T1000 (cell line): ENCODE measurements at places on chromosomes 11 and 22.

- DNase-seq = no peak
Measured at GRCh38 chr22:46687048-46687444, 51.0 kb downstream of the CERK start.

DNA sequence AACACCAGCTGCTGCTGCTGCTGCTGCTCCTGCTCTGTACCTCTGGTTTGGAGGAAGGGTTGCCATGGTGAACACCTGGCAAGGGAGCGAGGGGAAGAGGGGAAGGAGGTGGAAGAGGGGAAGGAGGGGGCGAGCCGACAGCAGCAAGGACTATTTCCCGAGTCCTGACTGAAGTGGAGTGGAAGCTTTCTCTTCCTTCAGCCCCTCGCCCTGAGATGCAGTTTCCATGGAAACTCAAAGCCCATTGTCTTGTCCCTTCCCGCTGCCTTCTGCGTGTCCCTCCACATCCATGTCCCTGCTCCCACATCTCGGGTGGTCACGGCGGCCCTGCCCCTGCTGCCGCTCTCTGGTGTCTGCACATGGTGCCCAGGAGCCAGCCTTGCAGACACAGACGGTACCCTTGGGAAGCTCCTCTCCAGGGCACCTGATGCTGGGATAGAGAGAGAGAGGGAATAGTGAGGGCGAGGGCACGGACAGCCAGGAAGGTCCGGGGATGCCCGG is 28.6 kb downstream of the FAM83F start:
- DNase-seq = no peak

GRCh38 chr11:10366568-10367331 is 61.9 kb downstream of the ADM start:
- peak; percentile 64 for DNase-seq

DNA sequence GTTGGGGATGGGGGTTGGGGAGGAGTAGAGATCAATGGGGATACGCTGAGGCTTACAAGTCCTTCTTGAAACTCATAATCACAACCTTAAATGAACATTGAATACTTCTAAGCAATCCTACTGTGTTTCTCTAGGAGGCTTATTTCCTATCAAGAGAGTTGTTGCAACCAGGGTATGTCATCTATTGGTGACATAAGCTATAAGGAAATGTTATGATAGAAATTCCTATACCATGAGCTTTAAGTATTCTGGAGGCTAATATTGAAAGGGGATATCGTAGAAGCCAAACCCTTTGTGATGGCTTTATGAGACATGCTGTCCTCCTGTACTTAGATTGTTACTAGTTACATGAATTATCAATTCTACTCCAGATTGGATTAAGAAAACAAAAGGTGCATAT is 72.9 kb downstream of the DKK3 start:
- DNase-seq = no peak

DNA sequence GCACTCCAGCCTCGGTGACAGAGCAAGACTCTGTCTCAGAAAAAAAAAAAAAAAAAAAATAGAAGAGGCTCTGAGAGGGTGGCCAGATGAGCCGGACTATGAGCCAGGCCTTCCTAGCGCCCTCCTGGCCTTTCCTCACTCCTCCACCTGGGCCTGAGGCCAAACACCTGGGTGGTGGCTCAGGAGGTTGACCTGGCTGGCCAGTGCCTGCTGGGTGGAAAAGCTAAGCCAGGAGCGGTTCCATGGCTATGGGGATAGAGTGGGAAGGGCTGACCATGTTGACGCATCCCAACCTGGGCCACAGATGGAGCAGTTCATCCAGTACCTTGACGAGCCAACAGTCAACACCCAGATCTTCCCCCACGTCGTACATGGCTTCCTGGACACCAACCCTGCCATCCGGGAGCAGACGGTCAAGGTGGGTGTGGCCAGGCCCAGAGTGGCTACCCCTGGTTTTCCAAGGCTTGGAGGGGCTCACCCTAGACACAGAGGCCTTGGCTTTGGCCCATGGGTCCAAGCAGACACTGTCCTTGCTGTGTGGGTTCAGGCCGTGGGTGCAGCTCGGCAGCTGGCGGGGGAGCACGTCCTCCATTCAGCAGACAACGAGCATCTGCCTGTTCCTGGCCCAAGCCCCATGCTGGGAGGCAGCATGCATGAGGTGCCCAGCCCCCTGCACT is 7.6 kb downstream of the SCYL1 start:
- DNase-seq = no peak

DNA sequence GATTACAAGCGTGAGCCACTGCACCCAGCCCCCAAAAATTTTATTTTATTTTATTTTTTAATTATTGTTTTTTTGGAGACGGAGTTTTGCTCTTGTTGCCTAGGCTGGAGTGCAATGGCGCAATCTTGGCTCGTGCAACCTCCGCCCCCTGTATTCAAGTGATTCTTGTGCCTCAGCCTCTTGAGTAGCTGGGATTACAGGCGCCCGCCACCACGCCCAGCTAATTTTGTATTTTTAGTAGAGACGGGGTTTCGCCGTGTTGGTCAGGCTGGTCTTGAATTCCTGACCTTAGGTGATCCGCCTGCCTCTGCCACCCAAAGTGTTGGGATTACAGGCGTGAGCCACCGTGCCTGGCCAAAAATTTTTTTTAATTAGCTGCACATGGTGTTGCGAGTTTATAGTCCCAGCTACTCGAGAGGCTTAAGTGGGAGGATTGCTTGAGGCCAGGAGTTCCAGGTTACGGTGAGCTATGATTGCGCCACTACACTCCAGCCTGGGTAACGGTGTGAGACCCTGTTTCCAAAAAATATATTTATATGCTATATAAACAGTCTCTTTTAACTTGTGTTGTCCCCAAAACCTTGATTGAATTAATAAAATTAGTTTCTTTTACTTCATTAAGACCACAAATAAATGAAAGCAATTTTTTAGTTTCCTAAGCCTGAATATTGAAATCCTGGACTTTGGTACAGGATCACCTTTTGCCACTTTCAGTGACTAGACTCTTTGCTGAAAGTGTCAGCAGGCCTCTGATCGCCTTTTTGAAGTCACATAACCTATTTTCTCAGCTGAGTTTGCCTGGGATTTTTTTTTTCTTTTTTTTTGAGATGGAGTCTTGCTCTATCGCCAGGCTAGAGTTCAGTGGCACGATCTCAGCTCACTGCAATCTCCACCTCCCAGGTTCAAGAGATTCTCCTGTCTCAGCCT is 16.2 kb downstream of the ATG13 start:
- DNase-seq = no peak

DNA sequence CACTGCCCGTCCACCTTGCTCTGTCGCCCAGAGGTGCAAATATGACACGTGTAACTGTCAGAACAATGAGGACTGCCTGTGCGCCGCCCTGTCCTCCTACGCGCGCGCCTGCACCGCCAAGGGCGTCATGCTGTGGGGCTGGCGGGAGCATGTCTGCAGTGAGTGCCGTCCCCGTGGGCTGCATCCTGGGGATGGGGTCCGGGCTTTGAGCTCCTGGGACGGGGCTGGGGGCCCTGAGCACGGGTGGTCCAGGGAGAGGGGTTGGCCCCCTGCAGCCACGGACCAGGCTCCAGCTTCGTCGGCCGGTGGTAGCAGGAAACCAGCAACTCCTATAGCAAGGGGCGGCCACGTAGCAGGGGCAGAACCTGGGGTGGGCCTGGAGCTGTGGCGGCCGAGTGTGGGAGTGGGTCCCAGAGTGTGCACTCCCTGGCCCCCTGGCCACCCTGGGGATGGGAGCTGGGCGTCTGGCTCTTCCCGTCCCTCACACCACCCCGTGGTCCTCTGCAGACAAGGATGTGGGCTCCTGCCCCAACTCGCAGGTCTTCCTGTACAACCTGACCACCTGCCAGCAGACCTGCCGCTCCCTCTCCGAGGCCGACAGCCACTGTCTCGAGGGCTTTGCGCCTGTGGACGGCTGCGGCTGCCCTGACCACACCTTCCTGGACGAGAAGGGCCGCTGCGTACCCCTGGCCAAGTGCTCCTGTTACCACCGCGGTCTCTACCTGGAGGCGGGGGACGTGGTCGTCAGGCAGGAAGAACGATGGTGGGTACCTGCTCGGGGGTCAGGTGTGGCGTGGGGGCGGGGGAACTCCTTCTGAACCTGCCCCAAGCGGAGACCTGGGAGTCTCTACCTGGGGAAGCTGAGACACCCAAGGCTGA is 10.1 kb downstream of the MUC2 start:
- DNase-seq = no peak

DNA sequence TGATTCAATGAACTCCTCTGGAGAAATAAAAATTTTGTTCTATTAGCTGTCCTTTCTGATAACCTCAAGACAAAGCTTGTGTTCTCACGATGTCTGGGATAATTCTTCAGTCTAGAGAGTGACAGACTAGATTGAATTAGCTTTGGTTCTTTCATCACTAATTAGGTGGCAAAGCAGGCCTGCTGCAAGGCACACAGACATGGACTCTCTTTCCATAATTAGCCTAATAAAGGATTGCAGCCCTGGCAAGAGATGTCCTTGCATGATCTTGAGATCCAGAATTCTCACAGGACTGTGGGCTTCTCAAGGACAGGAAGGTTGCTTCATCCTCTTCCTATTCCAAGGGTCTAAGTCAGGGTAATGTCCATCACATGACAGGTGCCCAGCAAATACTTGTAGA is 245.6 kb upstream of the ZC3H12C start:
- no peak for DNase-seq

GRCh38 chr22:26904483-26904882 is 247.1 kb downstream of the MIAT start:
- DNase-seq = no peak

DNA sequence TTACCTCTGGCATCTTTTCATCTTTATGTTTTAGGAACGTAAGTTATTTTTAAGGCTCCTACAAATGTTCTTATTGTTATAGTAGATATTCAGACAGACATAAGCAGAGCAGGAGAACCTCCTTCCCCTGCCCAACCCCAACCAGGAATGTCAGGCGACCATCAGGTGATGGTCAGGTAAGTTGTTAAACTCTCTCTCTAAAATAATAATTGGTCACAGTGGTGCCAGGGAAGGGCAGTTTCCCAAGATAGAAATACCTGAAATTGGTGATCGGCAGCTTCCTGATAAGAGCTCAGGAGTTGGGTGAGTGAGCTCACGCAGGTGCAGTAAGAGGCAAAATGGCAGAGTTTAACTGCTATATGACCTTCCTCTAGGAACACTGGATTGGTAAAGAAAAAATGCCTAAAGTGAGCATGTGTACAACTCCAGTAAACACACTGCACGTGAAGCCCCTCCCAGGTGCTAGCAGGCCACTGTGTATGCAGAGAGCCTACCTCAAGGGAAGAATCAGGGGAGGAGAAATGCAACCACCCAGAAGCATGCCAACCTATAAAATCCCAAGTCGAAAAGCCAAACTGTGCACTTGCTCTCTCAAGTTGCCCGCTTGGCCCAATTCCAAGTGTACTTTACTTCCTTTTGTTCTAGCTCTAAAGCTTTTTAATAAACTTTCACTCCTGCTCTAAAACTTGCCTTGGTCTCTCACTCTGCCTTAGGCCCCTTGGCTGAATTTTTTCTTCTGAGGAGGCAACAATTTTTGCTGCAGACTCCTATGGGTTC is 273.9 kb downstream of the SBF2 start:
- DNase-seq = no peak

DNA sequence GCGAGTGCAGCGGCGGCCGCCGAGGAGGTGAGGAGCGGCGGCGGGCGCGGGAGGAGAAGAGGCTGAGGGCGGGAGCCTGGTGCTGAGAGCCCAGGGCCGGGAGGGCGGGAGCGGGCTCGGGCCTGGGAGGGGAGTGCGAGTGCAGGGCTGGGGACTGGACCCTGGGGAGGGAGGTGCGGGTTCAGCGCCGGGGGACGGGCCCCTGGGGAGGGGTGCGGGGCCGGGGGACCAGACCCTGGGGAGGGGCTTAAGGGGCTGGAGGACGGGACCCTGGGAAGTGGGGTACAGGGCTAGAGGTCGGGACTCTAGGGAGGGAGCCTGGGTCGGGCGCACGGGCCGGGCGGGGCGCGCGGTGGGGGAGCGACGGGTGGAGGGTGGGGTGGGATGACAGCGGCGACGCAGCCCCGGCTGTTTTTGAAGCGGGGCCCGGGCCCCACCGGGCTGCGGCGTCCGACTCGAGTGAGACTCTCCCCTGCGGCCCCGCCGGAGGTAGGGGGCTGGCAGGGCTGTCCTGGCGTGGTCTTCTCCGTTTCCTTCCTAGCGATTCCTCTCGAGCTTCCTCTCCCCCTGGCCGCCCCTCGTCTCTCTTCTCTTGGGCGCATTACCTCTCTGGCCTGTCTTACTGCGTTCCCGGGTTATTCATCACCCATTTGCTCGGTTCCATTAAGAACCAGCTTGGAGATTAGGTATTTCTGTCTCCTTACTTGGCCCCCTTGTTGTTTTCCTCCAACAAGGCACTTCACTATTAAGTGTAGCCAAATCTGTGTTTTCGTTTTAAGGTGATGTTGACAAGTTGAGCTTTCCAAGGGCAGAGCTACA is 754 bp downstream of the NUP50 start:
- no peak for DNase-seq

DNA sequence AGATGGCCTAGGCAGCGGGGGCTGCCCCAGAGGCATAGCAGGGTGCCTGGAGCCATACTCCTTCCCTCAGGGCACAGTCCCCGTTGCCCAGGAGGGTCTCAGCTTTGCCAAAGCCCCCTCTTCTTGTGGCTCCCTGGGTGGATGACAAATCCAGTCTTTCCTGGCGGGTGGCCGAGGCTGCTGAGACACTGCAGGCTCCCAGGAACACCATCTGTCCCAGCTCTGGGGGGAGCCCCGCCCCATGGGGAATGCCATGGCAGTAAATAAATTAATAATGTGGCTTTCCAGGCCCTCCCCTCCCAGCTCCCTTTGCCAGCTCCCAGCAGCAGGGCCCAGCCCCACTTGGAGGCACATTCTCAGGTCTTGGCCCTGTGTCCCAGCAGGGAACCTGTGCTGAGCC is 45.0 kb downstream of the PDE2A start:
- DNase-seq = no peak

DNA sequence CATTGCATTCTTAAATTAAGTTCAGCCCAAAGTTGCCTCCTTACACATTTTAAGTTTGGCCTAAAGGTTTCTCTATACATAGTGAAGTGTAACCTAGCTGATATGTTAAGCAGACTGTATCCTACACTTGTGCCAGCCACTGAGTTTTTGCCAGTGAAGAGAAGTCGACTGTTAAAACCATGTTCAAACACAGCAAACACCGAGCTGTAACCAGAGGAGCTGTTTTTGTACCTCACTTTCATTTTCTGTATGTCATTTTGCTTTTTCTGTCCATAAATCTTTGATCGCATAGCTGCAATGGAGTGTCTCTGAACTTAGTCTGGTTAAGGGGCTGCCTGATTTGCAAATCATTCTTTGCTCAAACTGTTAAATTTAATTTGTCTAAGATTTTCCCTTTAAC is 403.7 kb downstream of the LUZP2 start:
- no peak for DNase-seq

DNA sequence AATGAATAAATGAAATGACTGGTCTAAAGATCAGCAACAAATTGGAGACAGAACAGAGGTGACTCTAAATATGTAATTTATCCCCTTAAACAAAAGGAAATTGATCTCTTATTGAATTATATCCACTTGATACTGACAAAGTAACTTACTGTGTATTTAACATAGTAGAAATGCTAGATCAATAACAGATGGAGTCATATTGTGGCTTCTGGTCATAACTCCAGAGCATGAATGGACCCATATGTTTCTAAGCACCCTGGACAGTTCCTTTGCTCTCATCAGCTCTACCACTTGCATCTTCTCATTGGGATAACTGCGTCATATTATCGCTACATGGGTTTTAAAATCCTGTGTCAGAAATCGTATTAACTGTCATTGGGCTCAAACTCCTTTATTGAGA is 222.3 kb downstream of the ETS1 start:
- no peak for DNase-seq
